Muscle of back (tissue), 13 donors: ENCODE measurements at places on chromosomes 1 and 21.

DNA sequence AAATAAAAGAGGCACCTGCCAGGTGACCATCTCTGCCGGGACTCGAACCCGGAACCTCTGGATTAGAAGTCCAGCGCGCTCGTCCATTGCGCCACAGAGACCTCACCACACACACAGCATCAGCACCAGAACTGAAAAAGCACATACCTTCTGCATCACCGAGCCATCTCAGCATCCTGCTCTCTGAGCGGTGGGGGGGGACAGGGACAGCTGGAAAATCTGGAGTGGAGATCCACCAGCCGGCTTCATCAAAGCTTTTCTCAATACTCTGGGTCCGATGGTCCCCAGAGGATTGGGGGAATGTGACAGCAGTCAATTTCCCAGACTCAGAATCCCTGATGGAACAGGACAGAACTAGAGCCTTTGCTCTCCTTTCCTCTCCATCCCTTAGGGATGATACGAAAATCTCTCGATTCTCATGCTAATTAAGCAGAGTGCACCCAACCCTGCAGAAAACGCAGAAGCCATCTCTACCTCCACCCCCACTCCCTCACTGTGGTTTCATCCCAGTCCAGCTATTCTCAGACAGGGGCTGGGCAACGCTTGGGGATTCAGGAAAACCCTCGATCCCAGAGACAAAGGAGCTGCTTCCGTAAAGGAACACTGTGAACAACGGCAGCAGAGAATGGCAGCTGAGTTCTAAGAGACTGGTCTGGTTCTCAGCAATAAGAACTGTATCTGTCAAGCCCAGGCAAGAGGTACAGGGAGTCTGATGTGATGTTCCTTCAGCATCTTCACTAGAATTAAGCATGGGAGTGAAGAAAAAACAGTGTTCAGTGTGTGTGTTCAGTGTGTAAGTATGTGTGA, 29.6 kb upstream of the CADM3 start:
- peak; percentile 18 for DNase-seq

- DNase-seq = no peak
These were observed 35.2 kb upstream of the RCSD1 start for GRCh38 chr1:167594822-167595221.

- no peak for DNase-seq
These were observed 3.1 kb downstream of the CHML start for GRCh38 chr1:241637046-241637590.

GRCh38 chr1:25580927-25581326, 35.7 kb upstream of the MAN1C1 start:
- DNase-seq = no peak

DNA sequence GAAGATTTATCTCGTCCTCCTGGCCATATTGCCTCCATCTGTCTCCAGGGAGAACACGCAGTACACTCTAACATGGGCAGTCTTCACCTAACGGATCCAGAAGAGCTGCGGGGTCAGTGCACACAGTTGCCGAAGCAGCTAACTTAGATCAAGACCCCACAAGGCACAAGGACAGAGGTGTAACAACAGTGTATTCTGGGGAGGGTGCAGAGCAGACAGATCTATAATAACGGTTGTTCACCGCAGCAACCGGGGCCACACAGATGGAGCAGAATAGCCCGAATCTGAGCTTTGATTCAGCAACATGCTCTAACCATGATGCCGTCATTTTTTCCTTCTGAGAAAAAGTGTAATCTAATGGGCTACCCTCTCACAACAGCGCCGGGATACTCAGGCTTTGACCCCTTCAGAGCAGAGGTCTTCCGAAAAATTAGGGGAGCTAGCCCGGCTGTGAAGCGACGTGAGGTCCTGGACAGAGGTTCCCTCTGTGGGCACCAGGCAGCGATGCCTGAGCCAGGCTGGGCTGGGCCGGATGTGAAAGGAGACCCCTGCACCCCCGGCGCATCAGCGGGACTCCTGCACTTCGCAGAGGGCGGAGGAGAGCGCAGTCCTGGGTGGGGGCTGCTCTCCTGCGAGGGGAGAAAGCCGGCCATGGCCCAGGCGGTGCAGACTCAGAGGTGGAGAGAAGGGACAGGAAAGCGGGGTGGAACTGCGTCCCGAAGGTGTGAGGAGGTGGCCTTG, 57.5 kb downstream of the BCL9 start:
- no peak for DNase-seq

DNA sequence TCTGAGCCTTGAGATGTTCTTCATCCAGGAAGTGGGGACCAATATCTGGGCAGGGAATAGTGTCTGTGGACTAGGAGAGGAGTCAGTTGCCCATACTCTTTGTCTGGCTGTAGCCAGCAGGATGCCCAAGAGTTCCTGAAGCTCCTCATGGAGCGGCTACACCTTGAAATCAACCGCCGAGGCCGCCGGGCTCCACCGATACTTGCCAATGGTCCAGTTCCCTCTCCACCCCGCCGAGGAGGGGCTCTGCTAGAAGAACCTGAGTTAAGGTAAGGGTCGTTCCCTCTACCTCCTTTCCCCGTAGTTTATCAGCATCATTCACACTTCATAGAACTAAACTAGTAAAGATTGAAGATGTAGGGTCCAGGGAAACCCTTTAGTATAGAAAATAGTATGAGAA, 3.4 kb upstream of the PPOX start:
- no peak for DNase-seq

DNA sequence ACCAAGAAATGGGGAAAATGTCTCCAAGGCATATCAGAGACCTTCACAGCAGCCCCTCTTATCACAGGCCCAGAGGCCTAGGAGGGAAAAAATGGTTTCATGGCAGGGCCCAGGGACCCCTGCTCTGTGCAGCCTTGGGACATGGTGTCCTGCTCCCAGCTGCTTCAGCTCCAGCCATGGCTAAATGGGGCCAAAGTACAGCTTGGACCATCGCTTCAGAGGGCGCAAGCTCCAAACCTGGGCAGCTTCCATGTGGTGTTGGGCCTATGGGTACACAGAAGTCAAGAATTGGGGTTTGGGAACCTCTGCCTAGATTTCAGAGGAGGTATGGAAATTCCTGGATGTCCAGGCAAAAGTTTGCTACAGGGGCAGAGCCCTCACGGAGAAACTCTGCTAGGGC, 282.4 kb upstream of the BEND5 start:
- no peak for DNase-seq

DNA sequence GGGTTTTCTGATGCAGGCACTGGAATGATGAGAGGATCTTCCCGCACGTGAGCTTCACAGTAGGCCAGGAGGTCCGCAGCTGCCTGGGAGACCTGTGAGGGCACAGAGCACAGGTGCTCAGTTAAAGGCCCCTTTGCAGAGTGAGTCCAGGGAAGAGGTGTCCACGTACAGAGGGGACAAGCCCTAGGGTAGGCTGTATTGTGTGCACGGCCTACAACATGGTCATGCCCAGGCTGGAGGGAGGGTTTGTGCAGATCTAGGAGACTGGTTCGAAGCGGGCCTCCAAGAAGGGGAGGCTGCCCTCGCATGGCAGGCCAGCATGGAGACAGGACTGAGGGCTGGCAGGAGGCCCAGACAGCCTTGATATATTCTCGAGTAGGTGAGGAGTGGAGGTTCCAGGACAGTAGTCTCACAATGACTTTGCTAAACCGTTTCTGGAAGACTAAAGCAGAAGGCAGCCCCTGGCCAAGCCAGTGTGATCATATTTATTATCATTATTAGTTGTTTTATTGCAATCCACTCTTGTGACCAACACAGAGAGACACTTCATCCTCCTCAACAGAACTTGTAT, 48.0 kb upstream of the B3GALNT2 start:
- no peak for DNase-seq

- no peak for DNase-seq
These were observed 33.4 kb downstream of the ATF3 start for GRCh38 chr1:212641956-212642355.

GRCh38 chr1:187645651-187646050, 816.9 kb downstream of the PLA2G4A start:
- no peak for DNase-seq

DNA sequence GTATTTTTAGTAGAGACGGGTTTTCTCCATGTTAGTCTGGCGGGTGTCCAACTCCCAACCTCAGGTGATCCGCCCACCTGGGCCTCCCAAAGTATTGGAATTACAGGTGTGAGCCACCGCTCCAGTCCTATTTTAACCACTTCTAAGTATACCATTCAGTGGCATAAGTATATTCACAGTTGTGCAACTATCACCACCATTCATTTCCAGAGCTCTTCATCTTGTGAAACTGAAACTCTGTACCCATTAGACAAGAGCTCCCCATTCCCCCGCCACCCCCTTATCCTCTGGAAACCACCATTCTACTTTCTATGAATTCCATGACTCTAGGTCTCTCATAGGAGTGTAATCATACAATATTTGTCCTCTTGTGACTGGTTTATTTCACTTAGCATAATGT, 40.2 kb upstream of the CAMTA1 start:
- no peak for DNase-seq

DNA sequence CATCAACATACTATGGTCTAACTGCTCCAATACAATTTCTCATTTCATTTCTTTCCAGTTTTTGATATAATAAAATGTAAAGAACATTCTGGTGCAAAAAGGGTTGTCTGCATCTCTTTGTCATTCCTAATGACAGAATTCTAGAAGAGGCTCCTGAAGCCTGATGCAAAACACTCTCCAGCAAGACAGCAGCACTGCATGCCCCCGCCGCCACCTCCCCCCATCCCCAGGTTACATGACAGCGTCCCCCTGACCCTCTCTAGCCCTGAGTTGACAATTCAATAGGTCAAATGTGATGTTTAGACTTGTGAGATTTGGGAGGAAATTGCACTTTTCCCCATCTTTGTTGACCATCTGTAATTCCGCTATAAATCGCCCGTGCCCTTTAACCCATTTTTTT, 64.6 kb upstream of the C1orf21 start:
- no peak for DNase-seq

- no peak for DNase-seq
These were observed 37.3 kb upstream of the ACTL8 start for GRCh38 chr1:17717594-17718535.

DNA sequence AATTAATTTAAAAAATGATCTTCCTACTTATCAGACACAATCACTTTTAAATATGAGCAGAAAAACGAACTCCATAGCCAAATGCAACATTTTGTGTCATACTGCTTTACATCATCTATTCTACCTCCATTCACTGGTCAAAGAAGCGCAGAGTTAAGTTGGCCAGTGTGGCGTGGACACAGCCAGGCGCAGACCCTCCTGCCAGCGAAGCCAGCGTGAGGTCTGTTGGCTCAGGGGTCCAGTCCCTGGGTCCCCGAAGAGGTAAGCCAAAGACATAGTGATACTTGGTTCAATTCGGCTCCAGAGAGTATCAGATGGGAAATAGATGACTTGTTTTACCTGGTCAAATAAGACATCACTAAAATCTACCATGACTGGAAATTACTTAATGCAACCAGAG, 59.2 kb downstream of the B3GALT5 start:
- DNase-seq = no peak

DNA sequence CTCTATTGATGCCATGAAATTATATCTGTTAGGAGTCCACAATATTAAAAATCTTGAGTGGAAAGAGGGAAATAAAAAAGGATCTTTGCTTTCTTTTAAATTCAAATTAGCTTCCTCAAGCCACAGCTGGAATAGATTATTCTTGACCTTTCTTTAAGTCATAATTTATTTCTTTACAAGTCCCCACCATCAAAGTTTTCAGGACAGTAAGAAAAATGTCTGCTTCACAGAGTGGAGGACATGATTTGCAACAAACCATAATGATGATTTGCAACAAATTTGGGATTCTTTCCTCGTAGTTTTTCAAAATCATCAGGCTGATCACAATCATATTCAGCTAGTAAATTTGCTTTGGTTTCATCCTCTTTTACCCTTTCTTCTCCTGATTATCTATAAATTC, 301.8 kb upstream of the NRIP1 start:
- DNase-seq = no peak

DNA sequence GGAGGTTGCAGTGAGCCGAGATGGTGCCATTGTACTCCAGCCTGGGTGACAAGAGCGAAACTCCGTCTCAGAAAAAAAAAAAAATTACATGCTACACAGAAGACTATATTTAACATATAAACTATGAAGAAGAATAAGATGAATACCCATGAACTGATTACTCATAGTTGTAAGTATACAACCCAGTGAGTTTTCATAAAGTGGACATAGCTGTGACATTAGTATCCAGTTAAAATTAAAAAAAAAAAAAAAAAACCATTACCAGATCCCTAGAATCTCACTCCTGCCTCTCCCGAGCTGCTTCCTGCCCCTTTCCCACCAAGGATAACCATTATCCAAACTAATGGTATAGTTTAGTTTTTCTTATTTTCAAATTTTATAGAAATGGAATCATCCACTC, 37.4 kb downstream of the UBE4B start:
- no peak for DNase-seq

DNA sequence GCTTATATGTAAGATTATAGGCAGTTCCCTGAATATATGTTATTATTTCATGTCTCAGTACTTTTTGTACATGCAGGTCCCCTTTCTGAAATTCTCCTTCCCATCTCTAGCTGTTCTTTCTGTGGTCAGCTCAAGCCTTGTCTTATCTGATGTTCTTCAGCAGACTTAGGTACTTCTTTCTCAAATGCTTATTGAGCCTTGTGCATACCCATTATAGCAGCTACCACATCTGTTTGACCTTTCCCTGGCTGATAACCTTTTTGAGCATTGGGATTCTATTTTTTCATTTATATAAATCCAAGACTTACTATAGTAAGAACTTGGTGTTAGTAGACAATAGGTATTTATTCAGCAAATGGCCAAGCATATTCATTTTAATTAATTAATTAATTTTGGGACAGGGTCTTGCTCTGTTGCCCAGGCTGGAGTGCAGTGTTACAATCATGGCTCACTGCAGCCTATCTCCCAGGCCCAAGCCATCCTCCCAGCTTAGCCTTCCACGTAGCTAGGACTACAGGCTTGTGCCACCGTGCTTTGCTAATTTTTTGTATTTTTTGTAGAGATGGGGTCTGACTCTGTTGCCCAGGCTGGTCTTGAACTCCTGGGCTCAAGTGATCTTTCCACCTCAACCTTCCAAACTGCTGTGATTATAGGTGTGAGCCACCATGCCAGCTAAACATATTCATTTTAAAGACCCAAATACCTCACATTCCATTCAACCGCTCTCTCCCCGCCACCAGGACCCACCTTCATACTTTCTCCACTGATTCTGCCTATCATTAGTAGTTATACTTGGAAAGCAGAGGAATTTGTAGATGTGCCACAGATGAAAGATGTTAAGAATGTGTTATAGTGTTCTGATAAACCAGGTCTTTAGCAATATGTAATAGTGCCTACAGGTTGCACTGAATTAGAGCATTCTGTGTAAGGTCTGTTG, 16.7 kb downstream of the TIPRL start:
- no peak for DNase-seq

DNA sequence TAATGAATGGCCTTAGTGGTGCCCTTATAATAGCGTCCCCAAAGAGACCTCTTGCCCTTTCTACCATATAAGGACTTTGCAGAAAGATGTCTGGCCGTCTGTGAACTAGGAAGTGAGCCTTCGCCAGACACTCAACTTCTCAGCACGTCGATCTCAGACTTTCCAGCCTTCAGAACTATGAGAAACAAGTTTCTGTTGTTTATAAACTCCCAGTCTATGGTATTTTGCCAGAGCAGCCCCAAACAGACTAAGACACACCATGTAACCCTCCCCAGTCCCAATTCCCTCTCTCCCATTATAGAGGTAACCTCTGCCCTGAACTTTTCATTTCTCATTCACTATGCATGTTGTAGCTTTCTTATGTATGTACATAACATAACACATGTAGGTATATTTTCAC, 55.7 kb downstream of the NID1 start:
- no peak for DNase-seq
